ENCODE measurements at places on chromosomes 1 and 21. TPM values are rescaled to one million over a fixed set of nuclear protein-coding genes. Genes with fewer than 3 reads are reported as not detected.
A peak's percentile ranks its signal among the peaks of the same experiment; 100 is the strongest.

DNA sequence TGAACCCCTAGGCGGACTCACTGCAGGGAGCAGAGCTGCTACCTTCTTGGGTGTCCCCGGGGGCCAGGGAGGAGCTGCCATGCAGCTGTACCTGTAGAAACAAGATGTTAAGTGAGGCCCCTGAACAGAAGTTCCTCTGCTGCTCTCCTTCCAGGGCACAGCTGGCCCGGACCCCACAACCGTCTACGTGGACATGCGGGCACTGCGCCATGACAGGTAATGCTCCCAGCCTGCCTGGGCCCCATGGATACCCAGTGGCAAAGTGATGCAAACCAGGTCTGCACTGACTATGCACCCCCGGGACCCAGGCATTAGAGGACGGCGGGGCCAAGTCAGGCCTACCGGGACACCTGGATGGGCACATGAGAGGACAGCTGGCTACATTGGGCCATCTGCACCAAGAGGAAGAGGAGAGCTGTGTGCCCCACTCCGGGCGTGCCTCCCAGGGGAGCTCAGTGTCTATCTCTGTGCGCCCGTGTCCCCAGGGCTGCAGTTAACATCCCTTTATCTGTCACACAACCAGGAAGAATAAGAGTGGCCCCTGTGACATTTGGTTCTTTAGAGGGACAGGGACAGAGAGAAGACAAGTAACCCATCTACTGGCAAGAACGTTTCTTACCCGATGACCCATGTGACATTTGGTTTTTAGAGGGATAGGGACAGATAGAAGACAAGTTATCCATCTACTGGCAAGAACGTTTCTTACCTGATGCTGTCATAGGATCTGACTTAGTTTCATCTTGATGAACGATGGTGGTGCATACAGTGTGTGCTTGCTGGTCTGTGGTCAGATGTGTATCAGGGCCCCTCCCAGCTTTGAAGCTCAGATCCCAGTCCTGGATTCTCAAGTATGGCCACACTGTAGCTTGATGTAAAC lies 44.1 kb downstream of the S100B start:
- H3K4me1 ChIP-seq, result no peaks in the 10 kb centered on the region
- DNase-seq, result no peak
- no peak overlapping the region for H3K4me3 ChIP-seq
- H3K27me3 ChIP-seq, result no peaks in the 10 kb centered on the region
- peaks cover 83% of the 10 kb centered on the region for H3K36me3 ChIP-seq

DNA sequence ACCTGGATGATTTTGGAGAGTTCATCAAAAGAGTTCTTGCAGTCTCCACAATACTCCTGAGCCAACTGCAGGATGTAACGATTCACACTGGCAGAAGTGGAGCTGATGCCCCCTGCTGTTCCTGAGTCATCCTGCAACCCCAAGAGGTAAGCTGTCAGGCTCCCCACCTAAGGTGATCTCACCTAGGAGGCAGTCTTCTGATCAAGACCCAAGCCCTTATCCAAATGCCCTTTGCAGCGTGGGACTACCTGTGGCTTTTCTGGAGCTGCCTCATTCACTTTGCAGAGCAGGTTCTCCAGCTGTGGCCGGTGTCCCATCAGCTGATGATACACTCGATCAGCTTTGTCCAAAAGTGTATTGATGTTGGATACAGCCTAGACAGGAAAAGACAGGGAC lies 96.4 kb downstream of the UBR4 start:
- H3K4me1 ChIP-seq, result no peaks in the 10 kb centered on the region
- DNase-seq, result peak; percentile 38
- H3K27ac ChIP-seq, result no peak overlapping the region
- H3K27me3 ChIP-seq, result no peaks in the 10 kb centered on the region
- peaks cover 95% of the 10 kb centered on the region for H3K36me3 ChIP-seq

DNA sequence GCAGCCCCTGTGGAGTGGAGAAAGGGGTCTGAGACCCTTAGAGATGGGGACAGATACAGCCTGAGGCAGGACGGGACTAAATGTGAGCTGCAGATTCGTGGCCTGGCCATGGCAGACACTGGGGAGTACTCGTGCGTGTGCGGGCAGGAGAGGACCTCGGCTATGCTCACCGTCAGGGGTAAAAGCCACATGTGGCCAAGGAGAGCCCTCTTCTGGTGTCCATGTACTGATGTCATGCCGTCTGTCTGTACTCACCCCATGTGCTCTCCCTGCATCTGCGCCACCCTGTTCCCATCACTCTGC lies 84.7 kb downstream of the OBSCN start:
- H3K36me3 ChIP-seq, result peaks cover 10% of the 10 kb centered on the region
- no peaks in the 10 kb centered on the region for H3K4me1 ChIP-seq
- no peaks in the 10 kb centered on the region for H3K27me3 ChIP-seq
- DNase-seq, result no peak
- H3K4me3 ChIP-seq, result no peak overlapping the region

C1orf105 gene
- 2.4 TPM for polyA plus RNA-seq

LGR6 gene
- polyA plus RNA-seq, result 0.36 TPM

DHRS3 gene
- 42.0 TPM for polyA plus RNA-seq

LCE1D gene
- not detected for polyA plus RNA-seq

Measured in large intestine (tissue), 12 donors.